ENCODE measurements at places on chromosomes 3 and 15.

DNA sequence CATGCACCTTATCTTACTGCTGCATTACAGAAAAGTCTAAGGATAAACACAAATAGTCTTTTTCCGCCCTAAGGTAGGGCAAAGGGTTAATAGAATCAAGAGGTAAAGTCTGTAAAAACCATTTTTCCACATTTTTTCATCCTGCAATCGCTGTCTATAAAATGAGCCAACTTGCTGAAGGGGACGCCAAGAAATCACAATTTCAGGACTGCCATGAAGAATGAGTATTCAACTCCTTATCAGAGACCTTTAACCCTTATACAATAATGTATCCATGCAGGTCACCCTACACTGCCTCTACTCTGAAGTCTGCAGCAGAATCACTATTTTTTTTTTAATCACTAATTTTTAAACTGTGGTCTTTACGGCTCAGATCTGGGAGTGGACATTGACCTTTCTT lies 1.1 kb upstream of the DNAJC13 start:
- peaks cover 21% of the 10 kb centered on the region for H3K4me1 ChIP-seq
- DNase-seq, result no peak
- H3K36me3 ChIP-seq, result no peaks in the 10 kb centered on the region
- H3K4me3 ChIP-seq, result no peak overlapping the region

DNA sequence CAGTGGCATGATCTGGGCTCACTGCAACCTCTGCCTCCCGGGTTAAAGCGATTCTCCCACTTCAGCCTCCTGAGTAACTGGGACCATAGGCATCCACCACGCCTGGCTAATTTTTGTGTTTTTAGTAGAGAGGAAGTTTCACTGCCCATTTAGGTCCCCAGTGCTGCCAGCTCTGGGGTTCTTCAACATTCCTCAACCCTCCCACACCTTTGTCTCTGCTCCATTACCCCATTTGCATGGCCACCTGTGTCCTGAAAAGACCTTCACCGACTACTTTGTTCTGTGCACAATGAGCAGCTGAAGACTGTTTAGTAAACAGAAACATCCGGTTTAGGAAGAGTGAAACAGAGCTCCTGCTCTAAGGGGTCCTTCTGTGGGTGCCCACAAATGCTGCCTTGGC lies 92.0 kb downstream of the FAM43A start:
- no peaks in the 10 kb centered on the region for H3K36me3 ChIP-seq
- no peak for DNase-seq
- no peak overlapping the region for H3K4me3 ChIP-seq
- H3K27ac ChIP-seq, result no peak overlapping the region
- H3K27me3 ChIP-seq, result no peaks in the 10 kb centered on the region

DNA sequence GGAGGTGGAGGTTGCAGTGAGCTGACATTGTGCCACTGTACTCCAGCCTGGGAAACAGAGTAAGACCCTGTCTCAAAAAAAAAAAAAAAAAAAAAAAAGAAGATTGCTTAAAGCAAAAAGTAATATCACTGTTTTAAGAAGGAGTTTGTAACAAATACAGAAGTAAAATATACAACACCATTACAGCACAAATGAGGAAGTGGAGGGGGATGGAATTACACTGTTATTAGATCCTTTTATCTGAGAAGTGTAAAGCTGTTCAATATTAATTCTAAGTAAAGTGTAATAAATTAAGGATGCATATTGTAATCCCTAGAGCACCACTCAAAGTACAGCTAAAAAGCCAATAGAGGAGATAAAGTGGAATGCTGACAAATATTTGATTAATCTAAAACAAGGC lies 47.0 kb upstream of the SNRPA1 start:
- no peaks in the 10 kb centered on the region for H3K36me3 ChIP-seq
- no peak overlapping the region for H3K4me3 ChIP-seq

DNA sequence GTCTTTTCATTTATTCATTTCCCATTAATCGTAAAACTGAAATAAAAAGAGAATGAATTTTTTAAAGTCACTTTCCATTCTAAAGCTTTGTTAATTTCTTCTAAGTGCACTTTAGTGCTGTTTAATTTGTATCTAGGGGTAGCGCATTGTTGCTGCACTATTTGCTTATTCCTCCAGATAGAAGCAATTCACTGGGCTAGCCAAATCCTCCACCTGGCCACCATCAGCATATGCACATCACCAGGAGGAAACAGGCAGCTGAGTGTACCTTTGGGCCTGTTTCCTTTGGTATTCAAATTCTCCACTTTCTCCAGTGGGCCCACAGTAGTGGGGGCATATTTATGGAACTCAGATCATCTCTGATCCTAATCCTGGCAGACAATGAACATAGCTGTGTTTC lies 29.8 kb upstream of the CPB1 start:
- no peak overlapping the region for H3K27ac ChIP-seq
- H3K36me3 ChIP-seq, result no peaks in the 10 kb centered on the region
- no peaks in the 10 kb centered on the region for H3K4me1 ChIP-seq
- H3K27me3 ChIP-seq, result no peaks in the 10 kb centered on the region
- DNase-seq, result no peak
- no peak overlapping the region for H3K4me3 ChIP-seq

All from lower lobe of right lung (tissue), 2 donors.